ENCODE measurements at places on chromosomes 7 and 10.
A peak's percentile ranks its signal among the peaks of the same experiment; 100 is the strongest.

- no peak for DNase-seq
Observed at GRCh38 chr7:152924826-152925411, 165.4 kb downstream of the ACTR3B start.

DNA sequence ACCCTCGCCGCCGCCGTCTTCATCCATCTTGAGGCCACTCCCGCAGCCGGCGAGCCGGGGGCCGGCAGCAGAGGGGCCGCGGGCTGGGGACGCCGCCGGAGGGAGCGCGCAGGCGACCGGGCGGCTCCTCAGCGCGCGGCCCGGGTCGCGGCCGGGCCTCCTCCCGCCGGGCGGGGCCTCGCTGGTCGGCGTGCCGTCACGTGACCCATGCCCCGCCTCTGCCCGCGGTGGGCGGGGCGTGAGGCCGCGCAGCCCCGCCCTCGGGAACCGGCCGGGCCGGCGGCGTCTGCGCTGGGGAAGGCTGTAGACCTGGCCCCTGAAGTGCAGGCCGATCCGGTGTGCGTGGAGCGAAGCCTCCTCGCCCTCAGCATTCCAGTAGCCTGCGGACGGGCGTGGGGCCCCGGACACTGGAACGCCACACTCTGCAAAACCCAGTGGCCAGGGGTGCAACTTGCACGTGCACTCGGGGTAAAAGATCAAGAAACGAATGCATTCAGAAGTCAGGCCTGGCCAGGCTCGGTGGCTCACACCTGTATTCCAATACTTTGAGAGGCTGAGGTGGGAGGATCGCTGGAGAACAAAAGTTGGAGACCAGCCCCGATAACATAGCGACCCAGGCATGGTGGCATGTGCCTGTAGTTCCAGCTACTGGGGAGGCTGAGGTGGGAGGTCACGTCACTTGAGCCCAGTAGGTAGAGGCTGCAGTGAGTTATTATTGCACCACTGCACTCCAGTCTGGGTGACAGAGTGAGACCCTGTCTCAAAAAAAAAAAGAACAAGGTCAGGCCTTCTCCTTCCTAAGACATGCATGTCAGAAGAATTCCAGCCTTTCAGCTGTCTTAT, at the start of gene CYTH3:
TSS of gene CYTH3 (minus strand) at position 144 of the 843 bp plus-strand sequence. CDS start at position 27, 117 bp downstream.
- DNase-seq: peak; percentile 65

DNA sequence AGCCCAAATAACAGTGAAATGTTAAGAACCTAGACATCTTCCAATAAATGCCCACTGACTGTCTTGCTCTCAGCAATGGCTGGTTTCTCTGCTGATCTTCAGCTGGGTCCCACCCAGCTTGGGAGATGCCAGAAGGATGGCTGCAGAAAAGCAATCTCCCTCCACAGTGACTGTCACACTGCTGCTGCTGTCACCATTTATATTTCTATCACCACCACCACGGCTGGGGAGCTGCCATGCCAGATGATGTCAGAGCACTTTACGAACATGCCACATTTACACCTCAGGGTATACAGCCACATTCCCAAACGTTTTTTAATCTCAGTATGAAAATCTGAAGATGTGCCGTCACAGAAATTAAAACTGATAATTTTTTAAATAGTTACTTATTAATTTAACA, 29.8 kb upstream of the FRMD4A start:
- DNase-seq: no peak

- DNase-seq: no peak
Observed at GRCh38 chr10:13502380-13502779, 26.4 kb downstream of the BEND7 start.

DNA sequence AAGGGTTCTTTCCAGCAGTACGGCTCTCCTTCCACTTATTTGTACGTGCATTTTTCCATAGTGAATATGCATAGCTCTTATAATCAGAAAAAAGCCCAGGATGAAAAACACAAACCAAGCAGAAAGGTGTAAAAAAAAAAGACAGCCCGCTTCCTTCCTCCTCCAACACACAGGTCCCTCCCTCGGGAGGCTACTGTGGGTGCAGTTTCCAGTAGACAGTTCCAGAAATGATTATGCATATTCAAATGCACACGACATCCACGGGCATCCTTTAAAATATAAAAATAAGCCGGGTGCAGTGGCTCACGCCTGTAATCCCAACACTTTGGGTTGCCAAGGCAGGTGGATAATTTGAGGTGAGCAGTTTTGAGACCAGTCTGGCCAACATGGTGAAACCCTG, 59.9 kb downstream of the TNRC18 start:
- DNase-seq: no peak

DNA sequence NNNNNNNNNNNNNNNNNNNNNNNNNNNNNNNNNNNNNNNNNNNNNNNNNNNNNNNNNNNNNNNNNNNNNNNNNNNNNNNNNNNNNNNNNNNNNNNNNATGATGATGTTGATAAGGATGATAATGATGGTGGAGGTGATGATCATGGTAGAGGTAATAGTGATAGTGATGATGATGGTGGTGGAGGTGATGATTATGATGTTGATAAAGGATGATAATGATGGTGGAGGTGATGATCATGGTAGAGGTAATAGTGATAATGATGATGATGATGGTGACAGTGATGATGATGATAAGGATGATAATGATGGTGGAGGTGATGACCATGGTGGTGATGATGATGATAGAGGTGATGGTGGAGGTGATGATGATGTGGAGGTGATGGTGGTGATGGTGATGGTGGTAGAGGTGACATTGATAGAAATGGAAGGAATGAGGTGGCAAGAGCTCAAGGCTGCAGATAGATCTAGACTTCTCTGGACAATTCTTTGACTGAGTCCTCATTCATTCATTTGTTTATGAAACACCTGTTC, 47.8 kb downstream of the FAM20C start:
- no peak for DNase-seq

- no peak for DNase-seq
Observed at GRCh38 chr7:116509982-116510579, 10.5 kb downstream of the CAV2 start.

- no peak for DNase-seq
Observed at GRCh38 chr7:25927626-25927978, 224.4 kb upstream of the NFE2L3 start.

GRCh38 chr7:16804674-16805439, at the start of gene AGR2:
AGR2 (minus strand) TSS chr7:16804999; CDS start chr7:16801796, 3,203 bp downstream.
- DNase-seq: peak; percentile 47

GRCh38 chr10:130479926-130480325, 343.7 kb downstream of the GLRX3 start:
- no peak for DNase-seq

DNA sequence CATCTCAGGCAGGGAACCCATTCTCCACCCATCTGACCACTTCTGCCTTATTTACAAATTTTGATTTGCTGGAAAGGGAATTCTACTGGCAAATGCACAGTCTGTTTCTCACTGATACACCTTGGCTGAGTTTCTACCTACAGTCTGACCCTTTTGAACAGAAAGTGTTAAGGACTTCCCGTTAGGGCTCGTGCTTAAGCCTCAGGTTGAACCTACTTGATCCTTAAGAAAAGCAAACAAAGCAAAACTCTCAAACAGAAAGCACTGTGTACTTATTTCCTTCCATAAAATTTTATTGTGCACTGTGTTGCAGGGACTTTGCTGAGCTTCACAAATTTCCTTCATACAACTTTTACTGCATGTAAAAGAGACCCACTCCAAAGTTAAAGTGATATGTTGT, 367.8 kb downstream of the NRG3 start:
- no peak for DNase-seq

- no peak for DNase-seq
Observed at GRCh38 chr10:77105761-77106221, 531.8 kb downstream of the KCNMA1 start.

GRCh38 chr7:131111081-131111576, 216.5 kb upstream of the MKLN1 start:
- DNase-seq: peak; percentile 40

DNA sequence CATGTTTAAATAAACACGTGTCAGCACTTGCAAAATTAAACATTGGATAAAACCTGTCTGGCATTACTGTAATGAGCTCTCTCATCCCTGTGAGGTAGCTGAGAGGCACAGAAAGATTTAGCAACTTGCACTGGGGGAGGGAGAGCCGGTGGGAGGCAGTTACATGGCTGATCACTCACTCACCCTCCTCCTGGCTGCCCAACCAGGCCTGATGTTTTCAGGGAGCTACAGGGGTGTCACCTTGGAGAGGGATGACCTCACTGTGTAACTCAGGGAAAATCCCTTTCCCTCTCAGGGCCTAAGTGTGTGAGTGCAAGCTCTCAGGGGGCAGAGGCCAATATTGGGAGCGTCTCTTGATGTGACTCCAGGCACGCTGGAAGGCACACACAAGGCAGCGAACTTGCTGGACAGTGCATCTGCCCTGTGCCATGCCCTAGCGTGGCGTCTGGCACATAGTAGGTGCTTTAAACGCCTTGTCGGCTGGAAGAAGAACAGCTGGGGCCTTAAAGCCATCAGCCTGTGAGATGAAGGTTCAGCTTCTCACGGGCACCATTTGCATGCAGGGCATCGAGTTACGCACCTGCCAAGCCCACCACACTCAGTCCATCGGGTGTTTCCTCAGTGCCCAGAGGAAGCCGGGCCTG, 51.1 kb downstream of the ELFN1 start:
- DNase-seq: no peak

DNA sequence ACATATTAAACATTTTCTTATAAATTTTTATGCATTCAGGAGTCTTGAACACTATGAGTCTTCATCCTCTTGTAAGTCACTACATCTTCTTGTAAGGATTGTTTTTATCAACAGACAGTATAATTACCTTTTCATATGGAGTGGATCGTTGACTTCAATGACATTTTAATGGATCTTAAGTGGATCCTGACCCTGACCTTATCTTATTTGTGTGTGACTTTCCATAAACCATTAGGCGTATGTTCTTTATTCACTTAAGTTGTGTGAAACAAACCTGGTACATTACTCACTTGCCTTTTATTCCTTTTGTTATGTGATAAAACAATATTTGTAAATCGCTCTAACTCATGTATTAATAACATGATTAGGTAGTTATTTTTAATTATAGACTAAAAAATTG, 18.5 kb upstream of the SEMA3C start:
- DNase-seq: no peak

DNA sequence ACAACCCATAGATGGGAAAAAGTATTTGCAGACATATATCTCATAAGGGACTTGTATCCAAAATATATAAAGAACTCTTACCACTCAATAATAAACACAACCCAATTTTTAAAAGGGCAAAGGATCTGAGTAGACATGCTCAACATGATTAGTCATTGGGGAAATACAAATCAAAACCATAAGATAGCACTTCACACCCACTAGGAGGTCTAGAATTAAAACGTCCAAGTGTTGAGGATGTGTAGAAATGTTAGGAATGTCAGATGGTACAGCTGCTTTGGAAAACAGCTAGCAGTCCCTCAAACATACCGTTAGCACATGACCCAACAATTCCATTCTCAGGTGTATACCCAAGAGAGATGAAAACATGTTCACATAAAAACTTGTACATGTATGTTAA, 8.3 kb downstream of the PSTK start:
- DNase-seq: no peak

- no peak for DNase-seq
Observed at GRCh38 chr10:110040767-110041478, 33.1 kb downstream of the ADD3 start.

DNA sequence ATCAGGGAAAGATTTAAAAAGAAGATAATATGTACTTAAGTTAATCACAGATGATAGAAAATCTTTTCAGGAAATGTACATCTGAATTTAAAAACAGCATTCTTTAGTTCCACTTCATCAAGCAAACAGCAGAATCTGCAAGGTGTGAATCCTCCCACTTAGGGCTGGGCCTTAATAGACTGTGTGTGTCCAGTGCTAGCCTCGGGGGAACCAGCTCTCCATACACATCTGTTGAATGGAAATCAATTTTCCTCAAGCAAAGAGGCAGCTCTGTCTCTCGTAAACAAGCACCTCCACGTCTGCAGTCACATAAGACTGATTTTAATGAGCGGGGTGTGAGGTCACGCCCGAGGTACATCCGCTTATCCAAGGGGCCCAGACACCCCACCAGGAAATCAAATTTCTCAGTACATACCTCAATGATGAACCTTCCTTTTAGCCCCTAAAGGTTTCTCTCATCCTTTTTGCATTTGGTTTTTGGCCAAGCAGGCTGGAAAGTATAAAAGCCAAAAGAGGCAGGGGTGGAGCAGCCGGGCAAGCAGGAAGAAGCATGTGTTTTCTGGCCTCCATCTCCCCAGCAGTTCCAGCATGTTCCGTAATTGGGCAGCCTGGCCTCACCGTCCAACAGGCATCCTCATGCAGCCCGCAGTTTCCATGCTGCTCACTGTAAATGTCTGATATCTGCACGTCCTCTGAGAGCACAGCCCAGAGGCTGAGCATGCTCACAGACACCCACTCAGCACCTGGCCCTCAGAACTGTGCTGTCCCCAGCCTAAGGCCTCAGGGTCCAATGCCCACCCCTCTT, 131.3 kb downstream of the GLI3 start:
- no peak for DNase-seq

DNA sequence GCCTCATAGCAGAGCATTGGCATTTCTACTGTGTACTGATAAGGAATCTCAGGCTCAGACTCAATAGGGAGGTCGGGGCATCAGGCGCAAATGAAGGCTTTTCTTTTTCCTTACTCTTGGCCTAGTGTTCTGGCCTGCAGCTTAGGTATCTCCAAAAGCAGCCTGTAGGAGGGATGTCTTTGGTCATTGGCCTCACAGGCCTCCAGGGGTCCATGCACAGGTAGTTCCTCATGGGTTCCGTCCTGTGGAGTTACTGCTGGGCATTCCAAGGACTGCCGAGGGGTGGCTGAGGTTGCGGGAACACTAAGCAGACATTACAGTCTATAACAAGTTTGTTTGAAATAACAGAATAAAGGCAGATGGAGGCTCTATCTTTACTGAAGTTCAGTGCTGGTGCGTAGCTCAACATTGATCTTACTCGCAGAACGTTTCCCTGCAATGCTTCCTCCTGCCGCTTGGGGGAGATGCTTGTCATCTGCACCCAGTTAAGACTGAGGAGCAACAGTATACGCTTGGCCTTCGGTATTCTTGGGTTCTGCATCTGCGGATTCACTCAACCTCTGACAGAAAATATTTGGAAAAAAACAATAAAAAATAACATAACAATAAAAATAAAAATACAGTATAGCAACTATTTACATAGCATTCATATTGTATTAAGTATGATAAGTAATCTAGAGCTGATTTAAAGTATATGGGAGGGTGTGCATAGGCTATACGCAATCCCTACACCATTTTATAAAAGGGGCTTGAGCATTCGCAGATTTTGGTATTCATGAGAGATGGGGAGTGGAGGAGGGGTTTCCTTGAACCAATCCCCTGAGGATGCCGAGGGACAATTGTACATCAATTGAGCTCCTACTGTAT, 58.9 kb downstream of the SH2D4B start:
- peak; percentile 12 for DNase-seq

DNA sequence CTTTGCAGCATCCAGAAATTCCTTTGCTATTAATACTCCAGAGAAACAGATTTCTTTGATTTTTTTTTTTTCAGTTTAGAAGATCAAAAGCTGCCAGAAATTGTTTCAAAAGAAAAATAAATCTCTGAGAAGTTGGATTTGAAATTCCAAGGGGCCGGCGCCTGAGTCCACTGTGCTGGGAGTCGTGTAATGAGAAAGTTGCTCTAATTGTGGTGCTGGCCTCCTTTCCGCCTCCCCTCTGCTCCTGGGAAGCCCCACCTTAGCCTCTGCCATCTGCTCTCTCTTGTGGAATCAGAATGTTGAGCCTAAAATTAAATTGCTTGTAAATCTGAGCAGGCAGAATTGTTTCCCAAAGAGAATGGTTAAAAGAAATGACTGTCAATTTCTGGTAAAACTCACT, 93.3 kb downstream of the EMX2 start:
- no peak for DNase-seq

GRCh38 chr10:78225594-78225993, 191.9 kb downstream of the RPS24 start:
- DNase-seq: no peak

Measured in DMS153 (cell line).